ENCODE measurements at places on chromosomes 2 and 18.
A peak's percentile ranks its signal among the peaks of the same experiment; 100 is the strongest.

- no peak for DNase-seq
Measured at GRCh38 chr2:16425462-16426336, 239.9 kb downstream of the CYRIA start.

DNA sequence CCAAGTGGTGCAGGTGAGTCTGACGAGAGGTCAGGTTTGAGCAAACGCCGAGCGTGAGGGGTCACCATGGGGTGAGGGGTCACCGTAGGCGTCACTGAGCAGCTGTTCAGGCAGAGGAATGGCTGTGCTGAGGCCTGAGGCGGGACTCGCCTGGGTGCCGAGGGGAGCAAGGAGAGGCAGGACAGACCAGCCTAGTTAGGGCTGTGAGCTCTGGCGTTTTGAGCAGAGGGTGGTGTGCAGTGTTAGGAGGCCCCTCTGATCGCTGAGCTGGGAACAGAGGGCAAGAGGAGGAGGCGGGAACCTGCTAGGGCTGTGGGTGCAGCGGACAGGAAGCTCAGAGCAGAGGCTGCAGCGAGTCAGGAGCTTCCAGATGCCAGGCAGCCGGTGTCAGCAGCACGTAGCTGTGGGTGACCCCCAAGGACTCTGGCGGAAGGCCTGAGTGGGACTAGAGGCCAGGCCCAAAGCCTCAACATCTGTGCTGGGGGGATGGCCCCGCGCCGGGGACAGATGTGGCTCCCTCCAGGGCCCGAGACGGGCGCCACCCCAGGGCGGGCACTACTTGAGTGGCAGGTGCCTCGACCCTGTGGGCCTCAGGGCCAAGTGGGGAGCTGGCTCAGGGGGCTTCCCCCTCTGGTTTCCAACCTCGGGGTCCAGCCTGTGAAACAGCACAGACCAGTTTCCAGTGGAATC is 55.7 kb downstream of the KCNG2 start:
- no peak for DNase-seq

GRCh38 chr18:55900380-55900779 is 312.4 kb upstream of the TCF4 start:
- no peak for DNase-seq

GRCh38 chr2:30655660-30656059 is 151.6 kb downstream of the CAPN13 start:
- DNase-seq, result no peak

- no peak for DNase-seq
Measured at GRCh38 chr2:123513351-123513750, 511.7 kb upstream of the CNTNAP5 start.

DNA sequence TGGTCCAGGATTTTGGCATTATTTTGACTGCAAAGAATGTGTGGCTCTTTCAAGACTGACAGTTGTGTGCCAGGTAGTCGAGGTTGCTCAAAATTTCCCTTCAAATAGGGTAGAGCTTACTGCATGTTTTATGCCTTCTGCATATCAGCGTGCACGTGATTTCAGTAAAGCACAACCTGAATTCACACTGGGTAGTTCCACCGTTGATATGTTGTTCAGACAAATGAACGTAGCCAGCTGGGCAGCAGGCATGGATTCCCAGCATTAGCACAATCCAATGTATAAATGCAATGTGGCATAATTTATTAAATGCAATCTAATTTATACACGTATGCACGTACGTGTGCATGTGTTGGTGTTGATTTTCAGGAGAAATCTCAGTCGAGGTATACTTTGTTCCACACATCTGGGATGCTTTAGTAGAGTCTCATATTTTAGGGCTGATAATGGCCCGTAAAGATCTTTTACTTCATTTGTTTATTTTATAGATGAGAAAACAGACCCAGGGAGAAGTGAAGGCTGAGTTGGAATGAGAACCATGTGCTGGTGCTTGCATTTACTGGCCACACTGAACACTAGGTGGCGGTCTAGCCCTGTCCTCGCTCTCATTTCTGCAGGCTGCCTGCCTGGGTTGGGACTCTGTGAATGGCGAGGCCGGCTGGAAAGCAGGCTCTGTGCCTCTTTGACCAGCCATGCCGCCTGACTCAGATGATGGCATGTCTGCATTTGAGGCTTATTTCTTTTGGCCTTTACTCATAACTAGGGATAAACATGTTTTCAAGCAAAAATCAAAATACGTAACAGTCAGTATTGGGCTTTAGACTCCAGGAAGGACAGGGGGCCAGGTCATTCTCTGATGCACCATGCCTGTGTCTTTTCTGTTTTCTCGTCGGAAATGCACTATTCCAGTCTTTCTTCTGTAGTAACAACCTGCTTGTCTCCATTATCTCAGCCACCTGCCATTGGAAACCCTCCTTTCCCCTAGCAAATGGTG is 120.4 kb downstream of the RNF144A start:
- peak; percentile 39 for DNase-seq

DNA sequence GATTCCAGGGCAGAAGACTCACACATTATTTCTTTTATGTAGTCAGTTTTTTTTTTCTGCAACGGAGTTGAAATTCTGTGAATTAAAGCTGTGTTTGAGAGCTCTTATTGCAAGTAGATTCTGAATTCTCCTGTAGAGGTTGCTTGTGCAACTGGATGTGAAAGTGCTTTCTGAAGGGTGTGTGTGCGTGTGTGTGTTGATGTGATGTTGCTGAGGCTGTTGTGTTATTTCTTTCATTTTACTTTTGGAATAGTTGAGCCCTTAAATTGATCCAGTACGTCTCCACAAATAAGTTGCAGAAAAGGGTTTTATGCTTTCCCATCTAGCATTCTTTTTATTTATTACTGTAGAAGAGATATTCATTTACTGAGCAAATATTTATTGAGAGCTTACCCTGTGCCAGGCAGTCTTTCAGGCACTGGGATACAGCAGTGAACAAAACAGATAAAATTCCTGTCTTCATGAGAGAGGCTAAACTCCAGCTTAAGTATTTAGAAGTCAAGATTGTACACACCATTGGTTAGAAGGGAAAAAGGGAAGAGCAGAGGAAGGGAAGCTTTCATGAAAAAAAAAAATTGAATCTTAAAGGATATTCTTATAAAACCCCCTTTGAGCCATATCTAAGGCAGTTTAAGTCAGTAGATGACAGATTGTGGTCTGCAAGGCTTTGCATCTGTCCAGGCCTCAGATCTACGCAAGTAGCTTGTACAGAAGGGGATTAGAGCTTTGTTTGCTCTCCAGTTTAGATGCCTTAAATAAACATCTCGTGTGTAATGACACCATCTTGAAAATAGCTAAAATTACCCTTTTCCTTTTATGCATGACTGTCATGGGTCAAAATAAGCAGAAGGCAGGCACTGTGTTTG is 58.2 kb downstream of the MYO1B start:
- peak; percentile 19 for DNase-seq

GRCh38 chr2:70895998-70896764 is 39.5 kb upstream of the ATP6V1B1 start:
- no peak for DNase-seq

DNA sequence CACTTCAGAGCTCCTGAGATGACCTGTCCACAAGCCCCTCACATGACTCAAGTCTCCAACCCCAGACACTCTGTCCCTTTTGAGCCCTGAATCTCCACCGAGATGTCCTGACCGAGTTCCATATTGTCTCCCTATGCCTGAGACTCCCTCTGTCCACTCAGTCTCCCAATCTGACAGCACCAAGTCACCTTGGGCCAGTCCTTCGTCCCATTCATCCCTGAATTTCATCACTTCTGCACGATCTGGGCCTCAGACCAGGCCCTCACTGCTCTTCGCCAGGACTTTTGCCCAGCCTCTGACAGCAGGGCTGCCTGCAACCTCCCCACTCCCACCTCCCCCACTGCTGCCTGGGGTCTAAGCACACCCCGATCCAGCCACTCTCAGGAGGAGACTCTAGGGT is 4.3 kb upstream of the MOCOS start:
- DNase-seq, result no peak

- no peak for DNase-seq
Measured at GRCh38 chr2:61816480-61817355, 37.1 kb downstream of the FAM161A start.

- DNase-seq, result no peak
Measured at GRCh38 chr2:54166121-54166773, 50.8 kb downstream of the ACYP2 start.

GRCh38 chr18:7248877-7249276 is 18.0 kb downstream of the LRRC30 start:
- DNase-seq, result no peak

DNA sequence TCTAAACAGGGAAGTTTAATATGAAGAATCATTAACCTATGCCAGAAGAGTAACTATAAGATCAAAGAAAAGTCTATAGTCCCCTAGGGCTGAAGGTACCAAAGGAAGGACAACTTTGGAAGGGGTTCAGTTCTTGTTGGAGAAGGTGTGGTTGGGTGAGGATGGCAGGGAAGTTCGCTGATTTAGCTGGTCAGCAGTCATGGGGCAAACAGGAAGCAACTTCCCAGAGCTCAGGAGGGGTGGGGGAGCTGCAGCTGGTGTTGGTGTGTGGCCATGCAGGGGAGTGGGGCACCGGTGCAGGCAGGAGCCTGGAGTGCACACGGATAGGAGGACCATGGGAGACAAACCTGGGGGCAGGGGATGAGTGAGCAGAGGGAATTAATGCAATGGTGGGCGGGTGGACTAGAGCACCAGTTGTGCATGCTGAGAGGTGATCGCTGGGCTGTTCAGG is 34.0 kb downstream of the FHOD3 start:
- no peak for DNase-seq

GRCh38 chr2:24957221-24957620 is 14.5 kb downstream of the DNAJC27 start:
- no peak for DNase-seq

DNA sequence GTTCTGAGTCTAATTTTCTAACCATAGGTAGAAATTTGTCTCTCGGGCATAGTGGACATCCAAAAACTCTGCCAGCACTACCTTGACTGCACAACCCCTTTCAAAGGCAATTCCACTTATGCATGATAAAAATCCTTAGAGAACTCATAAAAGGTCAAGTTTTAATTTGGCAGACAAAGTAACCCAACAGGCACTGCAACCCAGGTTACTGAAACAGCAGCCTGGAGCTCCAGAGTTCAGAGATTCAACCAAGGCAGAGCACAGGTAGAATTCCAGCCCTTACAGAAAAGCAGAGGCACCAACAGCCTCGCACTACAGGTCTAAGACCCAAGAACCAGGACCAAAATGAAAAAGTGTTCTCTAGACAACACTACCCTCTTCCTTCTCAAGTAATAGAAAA is 1.8 kb downstream of the DTNB start:
- no peak for DNase-seq

- DNase-seq, result no peak
Measured at GRCh38 chr2:26243470-26244308, 743 bp downstream of the HADHA start.

DNA sequence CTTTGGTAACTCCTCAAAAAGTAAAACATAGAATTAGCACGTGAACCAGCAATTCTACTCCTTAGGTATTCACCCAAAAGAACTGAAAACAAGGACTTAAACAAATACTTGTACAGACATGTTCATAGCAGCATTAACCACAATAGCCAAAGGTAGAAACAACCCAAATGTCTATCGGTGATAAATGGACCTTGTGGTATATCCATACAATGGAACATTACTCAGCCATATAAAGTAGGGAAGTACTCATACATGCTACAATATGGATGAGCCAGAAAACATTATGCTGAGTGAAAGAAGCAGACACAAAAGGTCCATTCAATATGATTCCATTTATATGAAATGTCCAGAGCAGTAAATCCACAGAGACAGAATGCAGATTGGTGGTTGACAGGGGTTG is 182.8 kb downstream of the DNER start:
- DNase-seq, result no peak

GRCh38 chr18:7561909-7562460 is 5.1 kb upstream of the PTPRM start:
- DNase-seq, result no peak

GRCh38 chr2:7567646-7568045 is 650.4 kb downstream of the RNF144A start:
- no peak for DNase-seq
